T-cell (primary cell): ENCODE measurements at places on chromosomes 7 and 10. TPM values are rescaled to one million over a fixed set of nuclear protein-coding genes. Genes with fewer than 3 reads are reported as not detected.

DNA sequence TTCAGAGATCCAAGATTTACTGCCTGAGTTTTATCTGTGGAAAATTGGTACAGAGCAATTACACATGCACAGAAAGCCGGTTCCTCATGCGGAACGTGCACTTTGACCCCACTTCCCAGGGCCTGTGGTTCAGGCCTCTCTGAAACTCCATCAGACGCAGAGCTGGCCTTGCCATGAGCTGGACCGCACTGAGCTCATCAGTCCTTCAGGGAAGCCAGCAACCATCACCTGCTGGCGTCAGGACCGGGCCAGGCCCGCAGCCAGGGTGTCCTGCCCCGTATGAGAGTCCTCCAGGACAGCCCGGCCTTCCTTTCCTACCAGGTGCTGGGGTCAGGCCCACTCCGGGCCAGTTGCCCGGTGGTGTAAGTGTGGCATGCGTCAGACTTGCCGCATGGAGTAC is 446.5 kb upstream of the FOXK1 start:
- no peak for DNase-seq

NAT16 gene
- not detected for total RNA-seq

DNA sequence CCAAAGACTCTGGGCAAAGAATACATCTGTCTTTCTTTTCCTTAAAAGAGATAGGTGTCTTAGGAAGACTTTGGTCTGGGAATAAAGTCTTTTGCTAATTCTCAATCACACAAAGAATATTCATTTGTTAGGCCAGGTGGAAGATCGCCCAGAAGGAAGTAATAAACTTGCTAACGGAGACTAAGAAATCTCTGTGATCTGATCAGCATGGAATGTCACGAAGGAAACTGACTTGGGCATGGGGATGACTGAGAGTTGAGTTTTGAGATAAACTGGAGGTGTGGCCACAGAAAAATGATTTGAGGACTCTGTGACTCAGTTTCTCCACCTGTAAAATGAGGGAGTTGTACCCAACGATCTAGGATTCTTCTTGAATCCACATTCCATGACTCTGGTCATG is 161.1 kb upstream of the SVIL start:
- no peak for DNase-seq

DYNC1I1 gene
- total RNA-seq: not detected

LBX1 gene
- total RNA-seq: not detected

- DNase-seq: no peak
These were observed 11.7 kb upstream of the CCDC172 start for GRCh38 chr10:116312548-116312947.

DNA sequence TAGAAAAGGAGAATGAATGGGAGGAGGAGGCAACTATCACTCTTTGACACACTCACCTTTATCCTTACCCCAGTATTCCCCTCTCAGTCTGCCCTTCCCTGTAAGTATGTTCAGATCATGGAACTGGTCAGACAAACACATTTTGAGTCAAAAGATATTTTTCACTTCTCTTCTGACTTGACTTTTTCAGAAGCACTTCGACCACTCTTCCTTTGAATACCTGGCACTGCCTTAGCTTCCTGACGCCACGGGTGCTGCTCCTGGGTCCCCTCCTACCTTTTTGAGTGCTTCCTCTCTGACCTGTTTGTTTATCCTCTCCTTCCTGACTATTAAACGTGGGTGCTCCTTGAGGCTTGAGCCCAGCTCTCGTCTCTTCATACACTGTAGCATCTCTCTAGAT is 19.8 kb upstream of the C10orf67 start:
- DNase-seq: no peak

TMEM178B gene
- 0.18 TPM for total RNA-seq

DNA sequence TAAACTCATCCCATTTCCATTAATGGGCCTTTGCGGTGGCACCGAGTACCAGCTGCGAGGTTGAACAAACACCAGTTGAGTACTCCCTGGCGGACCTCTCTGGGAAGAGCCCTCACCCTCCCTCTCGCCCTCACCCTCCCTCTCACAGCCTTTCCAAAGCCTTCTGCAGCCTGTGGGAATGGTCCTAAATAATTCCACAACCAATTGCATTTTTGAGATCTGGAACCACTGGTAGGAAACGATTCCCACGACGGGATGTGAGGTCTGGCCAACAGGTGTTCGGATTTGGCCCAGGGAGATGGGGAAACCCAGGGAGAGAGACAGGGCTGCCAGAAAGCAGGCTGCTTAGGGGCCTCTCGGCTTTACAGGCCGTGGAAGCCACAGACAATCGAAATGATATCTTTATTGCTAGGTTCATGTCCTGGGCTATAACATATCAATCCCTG is 5.3 kb downstream of the PTF1A start:
- DNase-seq: no peak

SUGCT gene
- 2.3 TPM for total RNA-seq

- DNase-seq: no peak
These were observed 131.9 kb downstream of the TMEM26 start for GRCh38 chr10:61321041-61321857.

GRCh38 chr7:27973625-27974024 is 207.0 kb downstream of the JAZF1 start:
- DNase-seq: no peak

DNA sequence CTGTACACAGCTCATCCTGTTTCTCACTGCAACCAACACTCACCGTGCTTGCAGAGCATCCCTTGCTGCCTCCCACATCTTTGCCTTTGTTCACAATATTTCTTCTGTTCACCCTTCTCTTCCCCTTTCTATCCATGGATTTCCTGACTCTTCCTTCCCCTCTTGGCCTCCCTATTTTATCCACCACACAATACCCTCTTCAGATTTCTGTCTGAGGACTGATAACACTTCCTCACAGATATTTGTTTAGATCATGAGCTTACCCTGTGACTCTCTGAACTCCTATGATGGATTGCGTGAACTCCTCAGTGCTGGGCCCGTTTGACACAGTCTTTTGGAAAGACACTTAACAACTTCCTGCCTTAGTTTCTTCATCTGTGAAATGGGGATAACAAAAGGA is 62.8 kb upstream of the GPR158 start:
- no peak for DNase-seq

DNA sequence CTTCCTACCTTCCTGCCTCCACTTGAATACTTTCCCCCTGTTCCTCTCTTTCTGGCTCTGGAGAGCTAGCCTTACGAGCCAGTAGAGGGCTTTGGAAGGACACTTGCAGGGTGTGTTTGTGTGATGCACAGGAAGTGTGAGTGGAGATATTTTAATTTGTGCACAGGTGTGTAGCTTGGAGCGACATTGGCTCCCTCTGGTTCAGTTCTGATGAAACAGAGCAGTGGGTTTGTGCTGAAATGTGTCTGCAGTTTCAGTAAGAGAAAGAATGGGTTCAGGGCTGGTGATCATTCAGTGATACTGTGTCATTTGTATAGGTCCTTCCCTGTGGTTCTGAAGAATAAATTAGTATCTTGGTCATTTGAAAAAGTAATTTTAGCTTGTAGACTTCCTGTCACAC is 86.9 kb downstream of the SND1 start:
- no peak for DNase-seq

GRCh38 chr7:23956772-23957576 is 247.0 kb downstream of the STK31 start:
- no peak for DNase-seq

SPDYE9 gene
- total RNA-seq: not detected
